NK-92 treated with Interleukin-12 subunit alpha and Interleukin-12 subunit beta, amount 100 ng/mL, for 24 hours (cell line): ENCODE measurements at places on chromosomes 7 and 10.
A peak's percentile ranks its signal among the peaks of the same experiment; 100 is the strongest.

DNA sequence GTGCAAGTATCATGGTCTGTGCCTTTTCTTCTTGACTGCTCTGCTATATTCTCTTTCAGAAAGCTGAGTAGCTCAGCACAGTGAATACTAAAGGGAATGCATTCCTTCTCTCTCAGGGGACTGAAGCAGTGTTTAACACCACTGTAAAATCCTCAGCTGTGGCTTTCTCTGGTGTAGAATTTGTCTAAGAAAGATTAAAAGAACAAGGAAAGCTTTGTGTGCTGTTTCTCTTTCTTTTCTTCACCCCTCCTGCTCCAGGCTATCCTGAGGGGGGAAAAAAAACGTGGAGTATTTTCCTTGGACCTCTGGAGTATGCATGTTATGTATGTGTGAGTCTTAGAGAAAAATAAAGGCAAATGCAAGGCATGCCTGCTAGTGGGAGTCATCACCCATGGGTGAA, 383.9 kb downstream of the AUTS2 start:
- DNase-seq = no peak

DNA sequence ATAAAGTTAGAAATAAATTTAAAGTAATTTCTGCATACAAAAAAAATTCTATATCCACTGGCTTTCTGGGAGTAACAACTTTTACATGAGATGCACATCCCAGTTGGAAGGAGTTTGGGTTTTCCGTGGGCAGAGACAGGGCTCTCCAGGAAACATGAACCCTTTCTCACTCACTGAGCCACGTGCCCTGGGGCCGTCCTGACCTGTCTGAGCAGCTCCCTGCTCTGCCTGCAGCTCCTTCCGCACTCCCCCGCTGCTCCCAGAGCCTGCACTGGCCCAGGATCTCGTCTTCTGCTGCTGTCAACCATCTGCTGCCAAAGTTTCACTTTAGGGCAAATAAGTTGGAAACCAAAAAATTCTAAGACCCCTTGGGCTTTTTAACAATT, 169.1 kb downstream of the DIP2C start:
- no peak for DNase-seq

DNA sequence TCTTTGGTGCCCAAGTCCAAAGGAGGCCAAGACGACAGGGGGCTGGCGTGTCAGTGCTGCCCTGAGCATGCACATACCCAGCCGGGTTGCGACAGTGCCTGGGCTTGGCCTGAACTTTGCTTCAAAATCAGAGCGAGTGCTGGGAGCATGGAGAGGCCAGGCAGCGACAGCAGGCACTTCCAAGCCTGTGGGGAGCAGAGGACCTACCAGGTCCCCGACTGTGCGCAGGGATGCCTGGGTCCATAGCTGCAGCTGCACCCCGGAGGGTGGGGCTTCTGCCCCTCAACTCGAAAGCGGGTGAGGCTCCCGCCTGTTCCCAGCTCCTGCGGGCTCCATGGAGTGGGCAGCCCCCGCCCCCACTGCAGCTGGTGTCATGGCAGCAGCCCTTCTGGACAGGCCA, 79.1 kb downstream of the HDAC9 start:
- DNase-seq = no peak

GRCh38 chr7:105674200-105674920, 93.1 kb upstream of the EFCAB10 start:
- no peak for DNase-seq

DNA sequence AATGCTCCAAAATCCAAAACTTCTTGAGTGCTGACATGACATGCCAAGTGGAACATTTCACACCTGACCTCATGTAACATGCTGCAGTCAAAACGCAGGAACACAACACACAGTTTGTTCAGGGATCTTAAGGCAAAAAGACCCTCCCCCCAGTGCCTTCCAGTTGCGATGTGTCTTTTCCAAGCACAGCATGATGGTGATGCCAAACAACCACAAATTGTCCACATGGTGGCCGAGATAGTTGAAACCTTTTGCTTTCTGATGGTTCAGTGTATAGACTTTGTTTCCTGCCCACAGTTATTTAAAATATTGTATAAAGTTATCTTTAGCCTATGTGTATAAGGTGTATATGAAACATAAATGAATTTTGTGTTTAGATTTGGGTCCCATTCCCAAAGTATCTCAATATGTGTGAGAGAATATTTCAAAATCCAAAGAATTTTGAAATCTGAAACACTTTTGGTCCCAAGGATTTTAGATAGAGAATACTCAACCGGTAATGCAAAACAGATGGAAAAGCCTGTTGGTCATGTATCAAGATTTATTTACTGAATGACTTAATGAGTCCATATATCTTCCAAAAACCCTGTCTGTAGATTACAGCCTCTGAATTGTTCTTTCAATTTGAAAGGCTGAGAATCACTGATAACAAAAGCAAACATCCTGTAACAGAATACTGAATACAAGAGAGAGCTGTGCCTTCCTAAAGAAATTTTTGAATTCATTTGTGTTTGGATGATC, 93.4 kb upstream of the OIT3 start:
- DNase-seq = no peak

DNA sequence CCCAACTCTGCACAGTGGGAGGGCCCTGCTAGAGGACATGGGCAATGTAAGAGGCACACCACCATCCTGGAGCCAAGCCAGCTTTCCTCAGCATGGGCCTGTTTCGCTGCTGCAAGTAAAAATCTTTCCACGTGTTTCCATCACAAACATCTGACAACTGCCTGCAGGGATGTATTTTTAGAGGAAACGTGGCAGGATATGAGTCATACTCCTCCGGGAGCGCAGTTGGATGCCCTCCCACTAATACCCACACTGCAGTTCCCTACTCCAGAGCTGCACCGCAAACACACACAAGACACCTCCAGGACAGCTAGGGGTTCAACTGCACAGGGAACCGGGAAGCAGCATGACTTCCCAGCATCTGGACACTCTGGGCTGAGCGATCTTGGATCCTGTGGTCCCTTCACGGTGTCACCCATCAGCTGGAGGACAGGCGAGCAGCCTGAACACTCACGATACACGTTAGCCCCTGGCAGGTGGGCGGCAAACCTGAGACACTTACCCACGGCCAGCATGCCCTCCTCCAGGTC, 26.1 kb downstream of the PLAC9 start:
- no peak for DNase-seq

GRCh38 chr10:60299961-60300883, 89.5 kb downstream of the ANK3 start:
- no peak for DNase-seq

DNA sequence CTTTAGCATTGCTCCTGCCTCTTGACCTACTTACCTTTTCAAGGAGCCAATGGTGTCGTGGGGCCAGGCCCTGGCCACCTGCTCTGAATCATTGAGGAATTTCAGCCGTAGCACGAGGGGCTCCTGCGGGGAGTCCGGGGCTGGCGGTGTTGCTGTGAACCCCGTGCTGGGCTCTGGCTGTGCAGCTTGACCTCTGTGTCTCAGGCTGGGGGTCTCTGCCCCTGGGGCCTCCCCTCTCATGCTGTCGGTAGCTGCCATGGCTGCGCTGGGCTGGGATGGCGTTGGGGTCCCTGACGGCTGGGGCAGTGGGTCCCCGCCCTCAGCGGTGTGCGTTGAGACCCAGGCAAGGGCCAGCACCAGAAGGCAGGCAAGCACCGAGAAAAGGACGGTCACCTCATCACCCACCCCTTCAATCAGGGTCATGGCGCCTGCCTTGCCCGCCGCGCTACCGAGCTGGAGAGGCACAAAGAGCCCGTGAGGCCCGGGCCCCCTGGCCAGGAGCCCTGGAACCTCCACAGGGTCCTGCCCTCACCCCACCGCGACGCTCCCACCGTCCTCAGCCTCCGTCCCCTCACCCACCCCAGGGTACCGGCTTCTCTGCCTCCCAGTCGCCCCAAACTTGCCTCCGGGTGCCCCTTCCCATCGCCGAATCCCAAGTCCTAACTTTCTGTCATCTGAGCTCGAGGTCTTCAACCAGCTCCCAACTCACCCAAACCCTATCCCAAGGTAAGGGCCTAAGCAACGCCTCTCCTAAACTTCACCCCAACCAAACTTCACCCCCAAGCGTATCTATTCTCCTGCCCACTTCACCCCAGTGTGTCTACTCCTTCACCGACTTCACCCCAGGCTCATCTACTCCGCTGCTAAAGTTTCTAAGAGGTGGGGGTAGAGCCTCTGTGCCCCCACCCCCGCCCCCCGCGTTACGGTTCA, 887 bp downstream of the TMUB1 start:
- no peak for DNase-seq

DNA sequence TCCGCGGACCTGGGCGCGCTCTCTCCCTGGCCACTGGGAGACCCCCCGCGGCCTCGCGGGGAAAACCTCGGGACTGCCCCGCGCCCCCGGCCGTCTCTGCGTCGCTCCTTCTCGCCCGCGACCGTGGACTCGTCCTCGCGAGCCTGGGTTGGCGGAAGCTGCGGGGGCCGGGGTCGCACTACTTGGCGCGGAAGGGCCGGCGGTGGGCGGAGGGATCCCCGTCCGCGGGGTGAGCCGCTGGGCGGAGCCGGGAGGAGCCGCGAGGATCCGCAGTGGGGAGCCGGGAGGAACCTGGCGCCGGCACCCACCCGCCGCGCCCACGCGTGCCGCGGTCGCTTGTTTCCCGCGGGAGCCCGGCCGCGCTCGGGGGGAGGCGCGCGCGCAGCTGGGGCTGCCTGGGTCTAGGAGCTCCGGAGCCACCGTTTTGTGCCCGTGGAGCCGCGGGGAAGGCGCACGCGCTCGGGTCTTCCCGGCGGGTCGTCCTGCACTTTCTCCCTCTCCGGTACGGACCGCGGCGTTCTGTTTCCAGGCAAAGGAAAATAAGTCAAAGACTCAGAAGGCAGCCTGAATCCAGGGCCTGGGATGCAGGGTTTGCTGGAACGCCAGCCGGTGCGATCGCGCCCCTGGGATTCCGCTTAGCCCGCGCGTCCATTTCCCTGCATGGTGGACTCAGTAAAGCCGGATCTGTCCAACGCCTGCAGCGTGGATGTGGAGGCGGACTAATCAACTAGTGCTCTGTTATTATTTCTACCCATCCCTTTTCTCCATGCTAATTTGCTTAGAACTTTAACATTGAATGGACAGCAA, 28.7 kb upstream of the KMT2C start:
- DNase-seq = peak; percentile 88

DNA sequence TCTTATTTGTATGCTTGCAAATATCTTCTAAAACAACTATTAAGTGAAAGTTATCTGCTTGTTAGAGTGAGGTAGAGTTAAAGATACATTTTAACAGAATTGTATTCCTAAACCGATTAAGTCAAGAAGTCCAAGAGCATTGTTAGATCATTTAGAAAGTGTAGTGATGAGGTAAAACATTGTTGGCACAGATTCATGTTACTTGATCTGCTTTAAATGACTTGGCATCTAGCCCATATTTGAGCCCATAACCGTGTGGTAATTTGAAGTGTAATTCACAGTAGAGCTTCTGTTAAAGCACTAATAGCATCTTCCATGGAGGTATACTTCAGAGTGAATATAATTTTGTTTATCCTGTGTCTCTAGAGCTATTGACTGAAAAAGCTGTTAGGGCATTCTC, 62.1 kb downstream of the PTEN start:
- no peak for DNase-seq

- DNase-seq = no peak
Observed at GRCh38 chr7:101819913-101820522, 2.6 kb downstream of the CUX1 start.
